Peyer's patch (tissue), 4 donors: ENCODE measurements at places on chromosomes 2 and 18.
A peak's percentile ranks its signal among the peaks of the same experiment; 100 is the strongest.

DNA sequence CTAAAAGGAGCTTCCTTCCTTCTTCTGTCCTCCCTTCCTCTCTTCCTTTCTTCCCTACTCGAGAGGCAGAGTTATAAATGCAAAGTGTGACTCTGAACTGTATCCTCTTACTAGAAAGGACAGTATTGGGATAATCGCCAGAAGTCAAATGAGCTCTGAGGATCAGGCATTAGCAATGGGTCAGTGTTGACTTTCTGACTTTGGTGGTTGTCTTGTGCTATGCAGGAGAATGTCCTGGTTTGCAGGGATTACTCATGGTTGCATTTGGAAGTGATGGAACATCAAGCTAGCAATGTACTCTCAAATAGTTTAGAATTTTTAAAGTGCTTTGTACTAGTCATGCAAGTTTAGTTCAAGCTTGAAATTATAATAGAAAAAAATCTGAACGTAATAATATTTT lies 115.6 kb downstream of the TXNL1 start:
- no peak for DNase-seq
- no peaks in the 10 kb centered on the region for H3K27me3 ChIP-seq
- H3K27ac ChIP-seq = no peak overlapping the region
- no peaks in the 10 kb centered on the region for H3K36me3 ChIP-seq

DNA sequence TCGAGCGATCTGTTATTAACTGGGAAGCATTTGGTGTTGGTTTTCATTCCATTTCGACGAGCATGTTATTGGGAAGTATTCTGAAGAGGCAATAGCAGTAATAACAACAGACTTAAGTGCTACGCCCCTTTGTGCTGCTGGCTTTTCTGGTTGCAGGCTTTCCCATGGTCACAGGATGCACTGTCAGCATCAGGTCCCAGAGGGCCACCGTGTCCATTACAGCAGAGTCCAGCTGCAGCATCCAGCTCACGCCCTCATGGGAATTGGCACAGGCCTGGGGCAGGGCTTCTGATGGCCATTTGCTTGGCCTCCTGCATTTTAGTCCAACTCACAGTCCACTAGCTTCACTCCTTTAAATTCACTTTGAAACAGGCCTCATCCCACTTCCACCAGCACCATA lies 44.4 kb downstream of the BCL2L11 start:
- H3K4me1 ChIP-seq = no peaks in the 10 kb centered on the region
- H3K27me3 ChIP-seq = no peaks in the 10 kb centered on the region
- H3K36me3 ChIP-seq = no peaks in the 10 kb centered on the region
- no peak overlapping the region for H3K27ac ChIP-seq

DNA sequence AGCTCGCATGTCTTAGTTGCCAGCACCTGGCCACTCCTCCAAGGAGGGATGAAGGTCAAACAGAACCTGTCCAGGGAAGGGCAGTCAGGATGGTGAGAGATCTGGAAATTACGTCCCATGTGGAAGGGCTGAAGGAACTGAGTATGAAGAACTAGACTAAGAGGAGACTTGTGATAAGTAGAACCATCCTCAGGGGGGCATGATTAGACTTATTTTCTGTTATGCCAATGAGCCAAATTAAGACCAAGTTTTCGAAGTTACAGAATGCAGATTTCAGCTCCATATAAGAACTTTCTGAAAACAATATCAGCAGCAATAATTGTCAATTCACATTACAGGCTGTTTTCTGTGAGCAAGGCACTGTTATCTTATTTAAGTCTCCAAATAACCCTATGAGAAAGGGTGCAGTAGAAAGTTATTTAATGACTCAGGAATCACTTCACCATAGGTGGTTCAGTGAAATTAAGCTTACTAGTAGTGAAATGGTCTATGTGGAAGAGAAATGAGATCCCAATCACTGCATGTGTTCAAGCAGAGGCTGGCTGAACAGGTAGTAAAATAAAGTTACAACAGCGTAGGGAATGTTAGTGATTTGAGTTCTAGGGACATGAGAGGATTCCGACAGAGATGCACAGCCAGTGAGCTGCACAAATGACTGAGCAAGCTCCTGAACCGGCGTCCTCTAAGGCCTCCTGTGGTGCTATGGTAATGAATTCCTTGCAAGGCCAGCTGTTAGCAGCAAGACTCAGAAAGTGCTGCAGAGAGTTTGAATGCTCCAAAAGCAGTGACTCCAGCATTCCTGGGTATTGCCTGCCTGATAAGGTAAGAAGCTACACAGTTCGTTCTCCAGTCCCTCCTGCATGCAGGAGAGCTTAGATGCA lies 4.5 kb upstream of the DYM start:
- no peak overlapping the region for H3K4me3 ChIP-seq
- H3K27me3 ChIP-seq = no peaks in the 10 kb centered on the region
- H3K27ac ChIP-seq = no peak overlapping the region
- no peak for DNase-seq
- H3K36me3 ChIP-seq = no peaks in the 10 kb centered on the region

GRCh38 chr18:53843113-53843760 lies 381.2 kb downstream of the MBD2 start:
- DNase-seq = no peak
- no peak overlapping the region for H3K4me3 ChIP-seq
- no peak overlapping the region for H3K27ac ChIP-seq

DNA sequence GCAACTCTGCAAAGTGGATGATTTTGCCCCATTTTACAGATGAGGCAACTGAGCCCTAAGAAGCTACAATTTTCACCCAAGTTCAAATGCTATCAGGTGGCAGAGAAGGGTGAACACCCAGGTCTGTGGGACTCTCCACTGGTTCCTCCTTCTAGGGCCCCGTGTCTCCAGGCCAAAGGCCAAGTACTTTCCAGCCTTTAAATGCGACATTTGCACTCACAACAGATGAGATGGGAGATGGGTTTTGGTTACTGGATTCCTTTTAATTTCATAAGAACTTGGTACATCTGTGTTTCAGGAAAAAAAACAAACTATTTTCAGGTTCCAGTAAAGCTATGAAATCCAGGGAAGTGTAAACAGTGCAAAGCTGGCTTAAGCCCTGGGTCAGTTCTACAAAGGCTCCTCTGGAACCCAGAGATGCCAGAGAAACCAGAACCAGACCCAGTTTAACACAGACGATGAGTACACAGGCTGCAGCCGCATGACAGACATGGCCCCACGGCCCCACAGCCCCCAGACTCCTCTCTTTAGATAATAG lies 361.7 kb downstream of the ANAPC1 start:
- no peak overlapping the region for H3K4me3 ChIP-seq
- no peaks in the 10 kb centered on the region for H3K4me1 ChIP-seq
- no peaks in the 10 kb centered on the region for H3K27me3 ChIP-seq
- H3K36me3 ChIP-seq = no peaks in the 10 kb centered on the region
- no peak for DNase-seq

DNA sequence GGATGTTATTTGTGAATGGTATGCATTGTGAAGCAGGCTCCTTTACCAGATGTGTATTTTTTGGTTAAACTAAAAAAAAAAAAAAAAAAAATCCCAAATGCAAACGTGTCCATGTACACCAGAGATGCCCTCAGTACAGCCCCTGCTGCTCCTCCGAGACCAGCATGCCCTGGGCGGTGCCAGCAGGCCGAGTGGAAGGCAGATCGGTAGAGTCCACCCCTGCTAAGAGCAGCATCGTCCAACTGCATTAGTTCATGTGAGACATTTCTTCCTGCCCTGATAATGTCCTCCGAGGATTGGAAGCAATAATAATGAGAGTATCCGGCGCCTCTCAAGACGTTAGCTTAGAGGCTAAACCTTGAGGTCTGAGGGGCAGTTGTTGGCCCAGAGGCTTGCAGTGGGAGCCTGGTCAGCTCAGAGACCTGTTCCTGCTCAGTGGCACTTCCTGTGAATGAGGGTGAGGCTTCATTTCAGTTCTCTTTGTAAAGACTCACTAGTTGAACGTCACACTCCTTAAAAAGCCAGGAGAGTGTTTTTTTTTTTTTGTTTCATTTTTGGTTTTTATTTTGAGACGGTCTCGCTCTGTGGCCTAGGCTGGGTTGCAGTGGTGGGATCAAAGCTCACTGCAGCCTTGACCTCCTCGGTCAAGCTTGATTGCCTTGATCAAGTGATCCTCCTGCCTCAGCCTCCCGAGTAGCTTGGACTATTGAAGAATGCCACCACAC lies 5.6 kb downstream of the SLC66A3 start:
- no peaks in the 10 kb centered on the region for H3K27me3 ChIP-seq
- peak overlapping the region; percentile 25 for H3K27ac ChIP-seq
- H3K36me3 ChIP-seq = no peaks in the 10 kb centered on the region
- no peak for DNase-seq
- no peaks in the 10 kb centered on the region for H3K4me1 ChIP-seq

DNA sequence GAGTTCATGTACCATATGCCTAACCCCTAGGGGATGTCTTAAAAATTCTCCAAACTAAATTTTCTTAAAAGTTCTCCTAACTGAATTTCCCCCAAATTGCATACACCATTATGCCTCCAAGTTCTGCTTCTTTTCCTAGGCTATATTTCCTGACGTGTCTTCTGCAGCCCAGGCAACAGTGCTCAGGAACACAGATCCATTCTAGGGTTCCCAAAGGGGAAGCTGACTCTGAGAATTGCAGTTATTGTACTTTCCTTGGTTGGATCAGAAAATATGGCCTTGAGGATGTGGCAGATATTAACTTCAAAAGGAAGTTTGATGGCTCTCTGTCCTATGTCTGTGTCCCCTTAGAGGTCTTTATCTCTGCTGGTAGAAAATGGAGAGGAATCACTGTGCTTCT lies 124.3 kb downstream of the TMEM17 start:
- no peaks in the 10 kb centered on the region for H3K27me3 ChIP-seq
- H3K4me1 ChIP-seq = no peaks in the 10 kb centered on the region
- H3K27ac ChIP-seq = no peak overlapping the region
- no peak for DNase-seq
- no peak overlapping the region for H3K4me3 ChIP-seq
- H3K36me3 ChIP-seq = no peaks in the 10 kb centered on the region
